ENCODE measurements at places on chromosomes 4 and X.

DNA sequence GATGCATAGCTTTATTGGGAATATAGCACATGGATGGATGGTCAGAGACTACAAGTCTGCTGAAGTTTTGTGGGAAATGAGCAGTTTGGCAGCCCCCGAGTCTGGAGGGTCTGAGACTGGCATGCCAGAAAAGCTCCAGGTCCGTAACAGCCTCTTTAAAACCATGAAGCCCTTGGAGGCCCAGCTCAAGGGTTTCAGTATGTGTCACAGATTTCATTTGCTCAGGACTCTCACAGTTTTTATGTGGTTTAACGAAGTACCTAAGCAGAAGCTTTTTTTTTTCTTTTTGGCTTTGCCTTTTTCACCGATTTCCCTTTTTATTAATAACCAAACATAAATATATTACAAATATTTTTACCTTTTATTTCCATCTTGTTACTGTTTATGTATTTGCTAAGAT, 30.6 kb upstream of the TMEM184C start:
- DNase-seq: no peak

GRCh38 chr4:164731827-164732474, 22.0 kb upstream of the SMIM31 start:
- peak; percentile 47 for DNase-seq

- no peak for DNase-seq
These were observed 340.2 kb downstream of the GASK1B start for GRCh38 chr4:157832596-157832995.

- no peak for DNase-seq
These were observed 120.9 kb upstream of the GRID2 start for GRCh38 chr4:92182736-92183407.

DNA sequence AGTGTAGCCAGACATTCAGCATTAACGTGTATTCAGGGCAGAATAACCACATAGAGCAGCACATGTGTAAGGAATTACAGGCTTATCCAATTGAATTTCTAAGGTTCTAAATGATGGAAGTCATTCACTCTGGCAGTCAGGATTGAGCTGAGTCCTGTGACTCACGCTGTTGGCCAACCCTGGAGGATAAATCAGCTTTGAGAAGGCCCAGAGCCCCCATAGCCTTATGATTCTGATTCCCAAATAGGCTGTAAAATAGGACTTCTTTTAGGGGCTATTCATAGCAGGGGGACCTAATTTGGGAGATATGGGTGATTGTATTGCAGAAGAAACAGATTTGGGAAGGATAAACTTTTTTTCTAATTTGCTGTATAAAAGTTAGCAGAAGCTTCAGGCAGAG, 8.1 kb upstream of the HPF1 start:
- DNase-seq: no peak

GRCh38 chr4:170124406-170124805, 34.6 kb upstream of the AADAT start:
- no peak for DNase-seq

GRCh38 chr4:223913-224497, 81.3 kb downstream of the ZNF732 start:
- no peak for DNase-seq

DNA sequence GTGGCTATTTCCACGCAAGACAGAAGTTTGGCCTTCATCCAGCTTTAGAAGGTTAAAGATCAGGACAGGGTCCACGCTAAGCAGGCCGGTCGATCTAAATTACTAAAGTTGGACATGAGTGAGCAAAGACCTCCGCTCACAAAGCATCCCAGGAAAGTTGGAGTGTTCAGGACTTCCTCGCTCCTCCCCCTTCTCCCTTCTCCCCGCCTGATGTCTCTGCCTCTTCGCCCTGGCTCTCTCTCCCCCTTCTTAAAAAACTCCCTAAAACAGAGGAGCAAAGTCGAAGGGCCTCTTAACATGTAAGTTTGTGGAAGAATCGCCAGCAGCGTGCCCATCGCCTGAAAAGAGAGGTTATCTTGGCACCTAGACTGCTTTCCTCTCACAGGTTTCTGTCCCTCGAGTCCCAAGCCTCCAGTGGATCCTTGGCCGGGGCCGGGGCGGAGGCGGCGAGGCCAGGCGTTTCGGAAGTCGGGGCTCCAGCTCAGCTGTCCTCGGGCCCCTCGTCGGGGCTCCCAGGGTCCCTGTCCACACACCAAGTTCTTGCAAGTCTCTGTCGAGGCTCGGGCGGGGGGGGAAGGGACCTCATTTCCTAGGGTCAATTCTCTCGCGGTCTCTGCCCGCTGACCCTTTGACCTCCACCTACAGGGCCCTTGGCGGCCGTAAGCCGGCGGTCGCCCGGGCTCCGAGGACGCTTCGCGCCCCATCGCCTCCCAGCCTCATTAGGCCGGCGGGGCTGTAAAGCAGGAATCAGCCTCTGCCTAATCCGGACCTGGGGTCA, 7.6 kb downstream of the ZIC3 start:
- DNase-seq: no peak

DNA sequence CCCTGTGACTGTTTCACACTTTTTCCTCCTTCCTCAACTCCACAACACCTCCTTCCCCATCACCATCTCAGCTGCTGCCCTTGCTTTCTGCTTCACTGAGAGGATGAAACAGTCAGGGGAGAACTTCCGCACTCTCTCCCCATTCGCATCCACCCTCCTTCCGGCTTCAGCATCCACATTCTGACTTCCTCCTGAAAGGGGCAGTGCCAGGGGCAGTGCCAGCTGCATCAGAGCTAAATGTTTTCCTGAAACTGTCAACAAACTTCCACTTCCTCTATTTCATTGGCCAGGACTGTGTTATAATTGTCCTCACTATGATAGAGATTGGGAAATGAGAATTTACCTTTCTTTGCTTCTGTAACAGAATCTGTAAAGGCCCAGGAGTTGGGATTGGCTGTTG, 18.2 kb upstream of the RASL11B start:
- no peak for DNase-seq

GRCh38 chrX:96394598-96394997, 290.0 kb upstream of the DIAPH2 start:
- DNase-seq: no peak

DNA sequence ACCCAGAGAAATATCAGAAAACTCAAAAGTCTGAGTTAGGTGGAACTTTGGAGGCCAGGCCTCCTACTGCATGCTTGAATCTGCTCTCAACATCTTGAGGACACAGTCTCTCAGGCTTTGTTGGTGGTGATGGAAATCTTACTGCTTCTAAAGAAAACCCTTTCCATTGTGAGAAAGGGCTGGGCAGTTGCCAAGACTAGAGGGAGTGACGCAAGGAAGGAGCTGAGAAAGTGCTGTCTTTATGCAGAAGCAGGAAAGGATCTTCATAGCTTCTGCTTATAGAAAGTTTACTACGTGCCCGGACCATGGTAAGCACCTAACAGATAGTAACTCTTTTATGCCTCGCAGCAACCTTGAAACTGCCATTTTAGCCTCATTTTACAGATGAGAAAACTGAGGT, 2.4 kb upstream of the CRMP1 start:
- DNase-seq: no peak

- no peak for DNase-seq
These were observed 491.4 kb upstream of the GRID2 start for GRCh38 chr4:91812319-91812718.

- no peak for DNase-seq
These were observed 68.8 kb downstream of the TBL1X start for GRCh38 chrX:9533611-9534010.

DNA sequence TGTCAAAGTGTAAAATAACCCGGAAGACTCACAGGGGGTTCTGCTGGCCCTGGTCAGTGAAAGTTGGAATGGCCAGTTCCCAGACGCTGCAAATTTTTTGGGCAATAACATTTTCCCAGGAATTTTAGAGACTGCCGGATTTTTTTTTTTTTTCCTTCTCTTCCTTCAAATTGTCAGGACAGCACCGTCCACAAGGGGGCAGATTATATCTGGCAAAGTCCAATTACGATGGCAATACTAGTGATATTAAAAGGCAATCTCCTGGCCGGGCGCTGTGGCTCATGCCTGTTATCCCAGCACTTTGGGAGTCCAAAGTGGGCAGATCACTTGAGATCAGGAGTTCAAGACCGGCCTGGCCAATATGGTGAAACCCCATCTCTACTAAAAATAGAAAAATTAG, 20.5 kb downstream of the SLC25A5 start:
- peak; percentile 31 for DNase-seq

- DNase-seq: no peak
These were observed 31.2 kb upstream of the TMEM184C start for GRCh38 chr4:147586032-147586431.

GRCh38 chr4:100849319-100849718, 331.5 kb upstream of the EMCN start:
- no peak for DNase-seq

- DNase-seq: no peak
These were observed 20.7 kb upstream of the UCHL1 start for GRCh38 chr4:41236032-41236431.

- DNase-seq: peak; percentile 4
These were observed 1.8 kb downstream of the CPZ start for GRCh38 chr4:8594097-8595038.

DNA sequence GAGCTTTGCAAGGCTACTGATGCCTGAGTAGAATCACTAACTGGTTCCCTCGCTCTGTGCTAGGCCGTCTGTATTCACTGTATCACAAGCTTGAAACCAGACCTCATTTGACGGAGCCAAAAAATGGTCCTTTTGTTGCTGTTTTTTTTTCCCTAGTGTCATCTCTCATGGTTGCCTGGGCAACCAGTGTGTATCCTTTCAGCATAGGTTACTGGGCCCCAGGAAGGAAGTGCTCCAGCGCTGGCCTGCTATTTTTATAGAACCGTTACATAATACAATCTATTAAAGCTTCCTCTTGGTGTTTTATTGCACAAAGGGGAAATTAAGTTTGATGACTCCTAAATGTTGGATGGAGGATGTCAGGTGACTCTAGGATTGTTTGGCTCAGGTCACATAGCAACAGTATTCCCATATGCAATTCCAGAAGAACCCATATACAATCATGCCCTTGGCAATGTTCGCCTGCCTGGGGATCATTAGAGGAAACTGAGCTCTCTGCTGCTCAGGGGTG, 220.4 kb downstream of the SPRY1 start:
- DNase-seq: peak; percentile 66

GRCh38 chr4:19686456-19686855, 565.2 kb upstream of the SLIT2 start:
- no peak for DNase-seq

DNA sequence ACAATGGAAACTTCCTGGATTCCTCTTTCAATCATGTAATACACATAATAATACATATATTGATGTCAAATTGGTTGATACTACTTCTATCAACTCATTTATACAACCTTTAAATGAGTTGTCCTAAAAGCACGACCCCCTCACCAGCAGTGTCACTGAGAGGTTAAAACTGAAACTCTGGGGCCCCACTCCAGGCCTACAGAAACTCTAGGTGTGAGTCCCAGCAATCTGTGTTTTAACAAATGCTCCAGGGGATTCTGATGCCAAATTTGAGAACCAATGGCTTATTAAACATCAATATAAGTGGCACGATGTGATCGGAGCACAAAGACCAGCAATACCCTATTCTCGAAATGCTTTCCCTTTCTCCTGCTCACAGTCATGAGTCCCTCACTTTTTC, 47.9 kb downstream of the ATP8A1 start:
- DNase-seq: no peak

All from CD4-positive, alpha-beta T cell treated with Interleukin-15 for 4 hours (primary cell).